ENCODE measurements at places on chromosomes 2 and 18.

- no peak for DNase-seq
These were observed 120.4 kb downstream of the DCDC2C start for GRCh38 chr2:3823748-3824147.

DNA sequence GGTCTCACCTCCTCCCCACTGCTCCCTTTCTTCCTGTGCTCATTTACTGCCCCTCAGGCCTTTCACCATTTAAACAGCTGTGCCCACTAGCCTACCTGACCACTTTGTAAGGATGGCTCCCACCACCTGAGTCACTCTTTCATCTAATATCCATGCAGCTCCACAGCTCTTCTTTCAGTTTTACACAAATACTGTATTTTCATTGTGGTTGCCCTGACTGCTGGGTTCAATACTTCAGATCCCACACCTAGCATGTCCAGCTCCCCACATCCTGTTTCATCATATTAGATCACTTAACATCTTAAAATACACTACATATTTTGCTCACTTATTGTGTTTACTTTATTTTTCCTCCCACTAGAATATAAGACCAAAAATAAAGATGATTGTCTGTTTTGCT is 1110.6 kb downstream of the TSN start:
- no peak for DNase-seq

- no peak for DNase-seq
These were observed 81.8 kb downstream of the INPP5D start for GRCh38 chr2:233141901-233142300.

DNA sequence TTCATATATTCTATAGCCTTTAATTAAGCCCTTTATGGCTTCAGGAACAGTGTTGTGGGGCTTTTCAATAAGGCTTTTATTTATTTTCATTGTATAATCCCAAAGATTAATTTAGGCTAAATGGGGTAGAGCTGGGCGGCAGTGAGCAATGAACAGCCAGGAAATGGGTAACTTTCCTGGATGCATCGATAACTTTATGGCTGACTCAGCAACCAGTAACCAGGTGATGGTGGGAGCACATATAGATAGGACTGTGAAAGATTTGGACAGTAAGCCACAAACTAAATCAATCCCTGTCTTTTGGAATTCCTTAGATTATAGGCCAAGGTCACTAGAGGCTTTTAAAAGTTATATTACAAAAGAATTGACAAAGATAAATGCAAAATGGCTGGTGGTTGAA is 1260.6 kb upstream of the CELF4 start:
- DNase-seq = no peak

GRCh38 chr2:37866171-37866934 is 58.7 kb upstream of the RMDN2 start:
- no peak for DNase-seq

DNA sequence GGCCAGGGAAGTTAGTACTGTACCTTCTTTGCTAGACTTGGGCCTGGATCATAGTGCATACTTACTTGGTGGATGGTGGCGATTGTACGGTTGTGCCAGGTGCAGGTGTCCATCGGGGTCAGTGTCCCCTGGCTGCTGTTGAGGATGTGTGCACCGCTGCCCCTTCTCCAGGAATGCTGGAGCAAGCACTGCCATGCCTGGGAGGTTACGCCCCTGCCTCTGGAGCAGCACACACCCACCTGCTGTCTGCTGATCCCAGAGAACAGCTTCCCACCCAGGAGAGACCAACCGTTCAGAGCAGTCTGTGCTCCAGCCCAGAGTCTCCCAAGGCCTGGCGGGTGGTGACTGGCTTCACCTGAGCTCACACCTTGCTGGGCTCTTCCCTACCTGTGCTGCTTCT is 286.8 kb upstream of the HS6ST1 start:
- DNase-seq = no peak

DNA sequence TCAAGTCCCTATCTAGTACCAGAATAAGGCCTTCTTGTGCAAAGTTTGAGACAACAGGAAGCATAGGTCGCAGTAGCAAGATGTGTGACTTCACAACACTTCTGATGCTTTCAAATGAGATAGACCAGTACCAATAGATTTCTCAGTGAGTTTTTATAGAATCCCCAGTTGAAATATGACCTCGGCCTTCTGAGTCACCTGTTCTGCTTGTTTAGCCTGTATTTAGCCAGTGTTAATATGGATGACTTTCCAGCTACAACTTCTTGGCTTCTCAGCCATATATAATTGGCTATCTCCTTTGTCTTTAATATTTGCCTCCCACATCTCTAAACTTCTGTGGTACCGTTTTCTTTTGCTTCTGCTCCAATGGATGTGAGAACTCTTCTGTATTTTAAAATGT is 113.8 kb downstream of the KYNU start:
- DNase-seq = no peak

DNA sequence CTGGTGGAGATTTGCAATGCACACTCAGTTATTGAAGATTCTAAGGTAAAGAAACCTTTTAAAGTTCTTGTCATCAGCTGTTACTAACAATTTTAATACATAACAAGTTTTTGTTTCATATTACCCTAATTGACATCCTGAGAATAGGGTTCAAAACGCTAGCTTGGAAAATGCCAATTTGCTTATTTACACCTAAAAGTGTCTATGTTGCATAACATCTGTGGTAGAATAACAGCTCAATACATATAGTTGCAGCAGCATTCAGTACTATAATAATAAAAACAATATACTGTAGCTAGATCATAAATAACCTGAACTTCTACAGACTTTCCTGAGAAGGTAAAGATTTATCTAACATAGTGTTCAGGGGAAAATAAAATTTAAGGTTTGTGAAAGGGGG is 219.0 kb downstream of the OSR1 start:
- no peak for DNase-seq

- no peak for DNase-seq
These were observed 181.4 kb downstream of the OSR1 start for GRCh38 chr2:19176977-19177376.

DNA sequence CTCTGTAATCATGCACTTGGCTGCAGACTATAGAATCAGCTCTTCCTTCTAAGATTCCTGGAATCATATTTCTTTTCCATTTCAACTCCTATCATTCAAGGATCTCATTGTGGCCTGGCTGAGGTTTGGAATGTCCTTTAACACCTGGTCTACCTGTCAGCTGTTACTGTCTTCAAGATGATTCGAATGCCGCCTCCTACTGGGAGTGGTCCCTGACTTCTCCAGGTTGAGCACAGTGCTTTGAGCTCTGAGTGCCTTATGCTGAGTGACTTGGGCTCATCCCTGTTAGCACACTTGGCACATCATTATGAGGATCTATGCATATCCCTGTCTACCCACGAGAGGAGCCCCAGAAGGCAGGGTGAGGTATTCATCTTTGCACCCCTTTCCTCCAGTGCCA is 87.6 kb downstream of the MARCHF4 start:
- DNase-seq = no peak

DNA sequence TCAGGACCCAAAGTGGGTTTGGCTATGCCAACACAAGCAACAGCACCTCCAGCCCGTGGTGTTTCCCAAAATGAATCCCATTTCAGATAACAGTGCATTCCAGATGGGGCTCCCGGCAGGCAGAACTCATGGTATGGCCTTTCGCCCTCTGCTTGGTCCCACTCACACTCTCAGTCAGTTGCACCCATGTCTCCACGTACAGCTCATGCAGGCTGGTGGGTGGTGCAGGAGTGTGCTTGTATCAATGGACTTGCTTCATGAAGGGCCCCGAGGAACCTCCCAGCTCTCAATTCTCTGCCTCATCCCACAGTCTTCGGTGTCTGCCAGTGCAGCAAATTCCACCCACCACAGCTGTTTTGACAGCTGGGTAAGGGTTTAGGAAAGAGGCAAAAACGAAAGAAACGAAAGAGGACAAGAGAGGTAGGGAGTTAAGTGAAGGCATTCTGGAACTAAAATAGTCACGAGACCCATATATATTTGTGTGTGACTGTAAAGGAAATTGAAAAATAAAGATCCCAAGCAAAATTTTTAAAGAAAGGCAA is 278.1 kb downstream of the DCDC2C start:
- no peak for DNase-seq

DNA sequence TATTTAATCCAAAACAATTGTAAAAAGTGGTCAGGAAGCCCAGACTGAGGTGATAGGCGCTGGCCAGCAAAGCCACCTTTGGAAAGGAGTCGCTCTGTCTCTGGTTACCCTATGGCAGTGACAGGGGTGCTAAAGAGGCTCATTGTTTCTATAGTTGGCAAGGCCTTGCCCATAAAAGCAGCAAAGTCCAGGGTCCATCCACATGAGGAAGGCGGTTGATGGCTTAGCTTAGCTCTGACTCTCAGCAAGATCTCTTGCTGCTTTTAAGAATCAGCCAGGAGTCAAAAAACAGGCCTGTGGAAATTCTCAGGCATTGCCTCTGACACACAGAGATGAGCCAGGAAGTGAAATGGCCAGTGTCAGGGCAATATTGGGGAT is 57.8 kb upstream of the CYP26B1 start:
- no peak for DNase-seq

DNA sequence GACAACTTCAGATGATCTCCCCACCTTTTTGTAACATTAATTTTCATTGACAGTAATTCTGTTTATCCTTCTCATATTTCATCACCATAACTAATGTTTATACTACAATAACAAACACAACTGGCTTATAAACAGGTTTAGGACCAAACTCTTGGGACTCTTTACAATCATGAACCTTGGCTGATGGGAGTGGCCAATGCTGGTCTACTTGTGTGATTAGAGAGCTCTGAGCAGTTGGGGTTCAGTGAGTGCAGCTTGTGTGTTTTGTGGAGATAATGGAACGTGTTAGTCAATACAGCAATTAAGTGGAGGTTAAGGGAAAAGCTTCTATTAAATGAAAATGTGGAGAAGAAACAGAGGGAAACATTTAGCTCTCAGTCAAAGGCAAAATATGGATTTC is 207.1 kb downstream of the SPAG16 start:
- DNase-seq = no peak

GRCh38 chr18:64416990-64417389 is 268.1 kb upstream of the LINC00305 start:
- DNase-seq = no peak

DNA sequence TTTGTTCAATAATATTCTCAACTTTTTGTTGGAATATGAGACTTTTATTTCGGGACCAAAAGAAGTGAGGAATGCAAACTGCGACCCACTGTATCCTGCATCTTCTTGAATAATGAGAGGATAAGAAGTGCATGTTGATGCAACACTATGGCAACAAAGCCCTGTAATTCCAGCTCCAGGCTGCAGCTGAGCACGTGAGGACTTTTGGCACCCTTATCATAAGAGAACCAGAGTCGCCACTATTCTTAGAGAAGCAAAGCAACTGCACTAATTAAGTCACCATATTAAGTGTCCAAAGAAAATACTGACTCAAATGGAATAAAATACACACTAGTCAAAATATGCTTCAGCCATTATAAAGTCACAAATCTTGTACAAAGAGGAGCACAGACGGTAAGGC is 65.8 kb downstream of the FAM210A start:
- no peak for DNase-seq

DNA sequence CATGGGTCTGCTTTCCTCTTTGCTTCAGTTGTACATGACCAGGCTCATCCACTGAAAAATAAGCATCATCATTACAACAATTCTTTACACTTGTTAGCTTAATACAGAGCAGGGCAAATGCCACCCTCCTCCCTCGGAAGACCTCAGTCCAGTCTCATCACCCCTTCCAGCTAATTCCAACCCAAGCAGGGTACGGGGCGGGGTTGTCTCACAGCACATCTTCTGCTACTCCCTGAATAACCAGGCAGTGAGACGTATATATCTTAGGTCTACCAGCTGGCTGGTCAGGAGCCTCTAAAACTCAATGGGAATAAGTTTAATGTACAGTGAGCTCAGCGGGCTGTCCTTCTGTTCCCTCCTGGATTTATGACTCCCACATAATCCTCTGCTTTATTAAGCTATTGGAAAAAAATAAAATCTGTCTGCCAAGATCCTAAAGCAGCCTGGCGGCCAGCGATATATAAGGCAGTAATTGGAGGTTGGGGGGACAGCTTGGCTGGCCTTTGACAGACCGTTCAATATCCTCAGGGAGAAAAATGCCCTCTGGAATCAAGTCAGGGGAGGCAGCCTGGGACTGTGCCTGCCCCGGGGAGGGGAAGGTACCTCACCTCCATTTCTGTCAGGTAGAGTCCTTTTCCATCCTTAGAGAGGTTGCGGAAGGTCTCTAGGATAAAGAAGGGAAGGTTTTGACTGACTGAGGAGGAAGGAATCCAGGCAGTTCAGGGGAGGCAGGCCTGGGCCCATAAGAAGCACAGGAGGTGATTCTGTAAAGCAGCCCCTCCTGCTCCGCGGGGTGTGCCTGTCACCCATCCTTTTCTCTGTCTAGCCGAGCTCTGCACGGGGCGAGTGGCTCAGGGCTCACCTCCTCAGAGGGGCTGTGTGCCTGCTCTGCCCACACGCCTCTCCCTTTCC is 76.3 kb downstream of the CAPN13 start:
- DNase-seq = no peak

DNA sequence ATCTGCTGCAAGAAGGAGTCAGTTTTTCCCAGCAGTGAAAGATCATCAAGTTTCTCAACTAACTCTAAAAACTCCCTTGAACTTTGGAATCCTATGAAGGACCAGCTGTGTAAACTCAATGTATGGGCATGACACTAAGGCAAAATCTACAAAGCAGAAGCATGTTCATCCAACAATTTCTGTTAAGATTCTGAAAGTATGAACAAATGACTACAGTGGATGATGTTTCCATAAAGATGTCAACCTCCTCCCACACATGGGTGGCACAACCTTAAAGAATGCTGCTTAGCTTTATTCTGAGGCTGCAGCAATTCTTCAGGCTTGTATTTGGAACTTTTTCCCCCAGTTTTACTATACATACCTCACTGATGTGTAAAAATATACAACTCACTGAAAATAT is 47.2 kb downstream of the WDR33 start:
- DNase-seq = no peak

DNA sequence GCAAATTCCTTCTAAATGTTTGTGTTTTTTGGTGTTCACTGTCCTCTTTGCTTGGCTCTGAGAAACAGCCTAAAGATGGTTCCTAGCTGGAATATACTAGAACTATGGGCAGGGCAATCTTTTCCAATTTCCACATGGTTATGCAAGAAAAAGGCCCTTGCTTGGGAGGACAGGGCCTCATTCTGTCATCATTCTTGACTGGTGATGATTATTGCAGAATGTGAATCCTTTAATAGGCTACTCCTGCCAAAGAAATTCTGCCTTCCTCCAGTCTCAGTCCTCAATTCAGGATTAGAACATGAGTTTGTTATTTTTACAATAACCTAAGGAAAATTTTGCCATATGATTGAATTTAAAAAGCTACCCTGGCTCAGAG is 218.7 kb downstream of the HNMT start:
- DNase-seq = no peak

- DNase-seq = no peak
These were observed 104.5 kb upstream of the UGP2 start for GRCh38 chr2:63737081-63737751.

GRCh38 chr2:36450466-36451196 is 95.1 kb downstream of the CRIM1 start:
- no peak for DNase-seq

- no peak for DNase-seq
These were observed 65.2 kb downstream of the CCDC195 start for GRCh38 chr2:224650815-224651439.

- DNase-seq = no peak
These were observed 1.2 kb upstream of the HES6 start for GRCh38 chr2:238240757-238241711.

- DNase-seq = no peak
These were observed 79.3 kb upstream of the POU3F3 start for GRCh38 chr2:104774631-104775030.

- no peak for DNase-seq
These were observed 19.3 kb downstream of the BCL11A start for GRCh38 chr2:60534052-60534685.

- no peak for DNase-seq
These were observed 1.2 kb downstream of the SERPINB5 start for GRCh38 chr18:63477968-63478367.

Measured in 8988T (cell line).